Stomach (tissue), 19 donors: ENCODE measurements at places on chromosomes 6 and 20. TPM values are rescaled to one million over a fixed set of nuclear protein-coding genes. Genes with fewer than 3 reads are reported as not detected.

- H3K27ac ChIP-seq = no peak overlapping the region
- H3K4me3 ChIP-seq = no peak overlapping the region
- no peaks in the 10 kb centered on the region for H3K36me3 ChIP-seq
- H3K4me1 ChIP-seq = no peaks in the 10 kb centered on the region
- no peak for DNase-seq
Measured at GRCh38 chr6:3036861-3037637, 31.2 kb upstream of the RIPK1 start.

The MRS2 gene
- total RNA-seq = 17.0 TPM

DNA sequence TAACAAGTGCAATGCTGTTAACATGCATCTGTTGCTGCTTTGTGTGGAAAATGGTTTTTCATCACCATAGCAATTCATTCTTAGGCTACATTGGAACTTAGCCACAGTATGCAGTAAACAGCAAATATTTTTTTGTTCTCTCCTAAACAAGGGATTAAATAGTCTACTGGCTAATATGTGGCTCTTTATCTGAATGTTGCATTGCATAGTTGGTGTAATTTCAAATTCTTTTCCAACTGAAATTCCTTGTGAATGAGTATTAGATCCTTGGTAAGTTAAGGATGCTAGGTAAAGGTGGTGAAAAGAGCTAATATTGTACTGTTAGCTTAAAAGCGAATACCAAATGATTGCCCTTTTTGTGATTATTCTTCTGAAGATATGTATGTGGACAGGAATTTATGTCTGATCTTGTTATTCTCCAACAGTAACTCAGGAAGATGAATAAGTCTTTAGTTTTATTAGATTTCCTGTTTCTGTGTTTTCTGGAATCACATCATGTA is 958 bp downstream of the MLIP start:
- no peak for DNase-seq
- H3K27ac ChIP-seq = no peak overlapping the region
- H3K36me3 ChIP-seq = no peaks in the 10 kb centered on the region
- no peaks in the 10 kb centered on the region for H3K27me3 ChIP-seq
- H3K4me3 ChIP-seq = no peak overlapping the region
- no peaks in the 10 kb centered on the region for H3K4me1 ChIP-seq

- H3K4me1 ChIP-seq = no peaks in the 10 kb centered on the region
- peaks cover 37% of the 10 kb centered on the region for H3K36me3 ChIP-seq
- H3K27ac ChIP-seq = no peak overlapping the region
- H3K27me3 ChIP-seq = no peaks in the 10 kb centered on the region
- DNase-seq = no peak
- H3K4me3 ChIP-seq = no peak overlapping the region
Measured at GRCh38 chr6:32074996-32075532, 34.1 kb downstream of the TNXB start.

DNA sequence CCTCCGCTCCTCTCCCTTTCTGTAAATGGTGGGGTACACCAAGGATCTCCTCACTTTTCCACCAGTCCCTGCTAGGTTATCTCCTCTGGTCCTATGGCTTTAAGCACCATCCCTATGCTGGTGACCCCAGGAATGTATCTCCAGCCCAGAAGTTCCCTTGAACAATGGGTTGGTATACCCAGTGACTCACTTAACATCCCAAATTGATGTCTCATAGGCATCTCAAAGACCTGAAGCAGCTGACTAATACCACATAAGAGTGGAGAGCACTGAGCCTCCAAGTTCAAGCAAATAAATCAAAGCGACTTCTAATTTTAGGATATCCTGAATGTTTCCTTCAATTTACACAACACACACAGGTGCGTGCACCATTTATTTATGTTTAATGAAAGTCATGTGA is 48.3 kb downstream of the ADGRF1 start:
- H3K4me3 ChIP-seq = no peak overlapping the region
- peaks cover 26% of the 10 kb centered on the region for H3K4me1 ChIP-seq
- H3K36me3 ChIP-seq = no peaks in the 10 kb centered on the region
- H3K27me3 ChIP-seq = no peaks in the 10 kb centered on the region

The EEF1A2 gene
- total RNA-seq = 0.58 TPM

DNA sequence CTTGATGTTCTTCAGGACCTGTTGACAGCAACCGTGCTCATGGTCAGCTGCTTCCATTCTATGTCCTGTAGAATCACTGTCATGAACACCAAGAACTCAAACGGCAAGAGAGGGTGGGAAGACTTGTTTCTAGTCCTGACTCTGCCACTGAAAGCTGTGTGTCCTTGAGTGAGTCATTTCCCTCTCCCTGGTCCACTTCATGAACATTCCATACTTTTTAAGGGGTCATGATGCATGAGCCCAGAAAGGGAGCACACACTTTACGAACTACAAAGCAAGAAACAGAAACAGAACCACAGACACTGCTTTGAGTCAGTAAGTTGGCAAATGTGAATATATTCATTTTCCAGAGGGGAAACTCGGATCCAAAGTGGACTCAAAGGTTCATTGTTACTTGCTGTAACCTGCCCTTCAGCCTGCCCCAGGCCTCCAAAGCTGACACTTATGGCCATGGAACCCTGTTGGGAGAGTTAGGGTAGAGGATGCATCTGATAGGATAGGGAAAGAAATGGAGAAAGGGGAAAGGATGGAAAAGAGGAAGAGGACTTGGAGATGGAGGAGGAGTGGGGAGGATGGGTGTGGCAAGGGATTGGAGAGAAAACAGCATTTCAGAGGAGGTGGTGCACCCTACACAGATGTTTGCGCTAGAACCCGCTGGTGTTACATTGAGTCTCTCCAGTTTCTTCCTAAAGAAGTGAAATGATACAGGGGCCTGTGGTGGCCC is 129.8 kb downstream of the FOXO3 start:
- peaks cover 3% of the 10 kb centered on the region for H3K36me3 ChIP-seq
- H3K27me3 ChIP-seq = no peaks in the 10 kb centered on the region
- no peak overlapping the region for H3K4me3 ChIP-seq
- DNase-seq = no peak
- H3K4me1 ChIP-seq = peaks cover 34% of the 10 kb centered on the region

The PREP gene
- 12.8 TPM for total RNA-seq

The WFDC12 gene
- total RNA-seq = not detected
